CD4-positive, alpha-beta T cell treated with Interleukin-10 for 1 hour (primary cell): ENCODE measurements at places on chromosomes 7 and 10.

- no peak for DNase-seq
Observed at GRCh38 chr10:119659951-119660350, 8.8 kb downstream of the BAG3 start.

GRCh38 chr7:84204655-84205054 is 10.1 kb upstream of the SEMA3A start:
- no peak for DNase-seq

GRCh38 chr10:21495002-21495751 is 30.3 kb downstream of the SKIDA1 start:
- DNase-seq: no peak

DNA sequence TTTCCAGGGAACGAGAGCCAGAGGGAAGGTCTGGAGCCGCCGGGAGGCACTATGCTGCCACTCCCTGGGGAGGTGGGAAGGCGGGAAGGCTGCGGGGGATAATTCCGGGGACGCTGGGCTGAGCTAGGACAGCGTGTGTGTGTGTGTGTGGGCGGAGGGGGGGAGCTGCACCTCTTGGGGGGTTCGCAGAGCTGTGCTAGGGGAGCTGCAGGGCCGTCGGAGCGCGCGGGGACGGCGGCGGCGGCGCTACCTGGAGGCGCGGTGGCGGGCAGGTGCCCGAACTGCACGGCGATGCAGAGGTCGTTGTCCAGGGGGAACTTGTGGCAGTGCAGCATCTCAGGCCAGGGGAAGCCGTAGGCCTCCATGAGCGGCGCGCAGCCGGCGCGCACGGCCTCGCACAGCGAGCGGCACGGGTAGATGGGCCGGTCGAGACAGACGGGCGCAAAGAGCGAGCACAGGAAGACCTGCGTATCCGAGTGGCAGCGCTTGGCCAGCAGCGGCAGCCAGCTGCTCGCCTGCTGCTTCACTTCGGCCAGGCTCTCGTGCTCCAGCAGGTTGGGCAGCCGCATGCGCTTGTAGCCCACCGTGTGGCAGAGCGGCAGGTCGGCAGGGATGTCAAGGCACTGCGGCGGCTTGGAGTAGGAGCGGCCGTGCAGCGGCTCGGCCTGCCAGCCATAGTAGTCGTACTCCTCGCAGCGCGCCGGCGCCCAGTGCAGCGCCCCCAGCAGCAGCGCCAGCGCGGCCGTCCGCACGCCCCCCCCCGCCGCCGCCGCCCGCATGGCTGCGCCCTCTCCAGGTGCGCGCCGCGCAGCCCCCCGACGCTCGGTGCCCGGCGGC is 526 bp downstream of the SFRP5 start:
- no peak for DNase-seq

- no peak for DNase-seq
Observed at GRCh38 chr7:80087051-80087770, 47.4 kb upstream of the GNAI1 start.
